Substantia nigra (tissue), 51 donors: ENCODE measurements at places on chromosomes 7 and 10.

- no peak for DNase-seq
These were observed 41.6 kb upstream of the GTF2IRD1 start for GRCh38 chr7:74412056-74412455.

DNA sequence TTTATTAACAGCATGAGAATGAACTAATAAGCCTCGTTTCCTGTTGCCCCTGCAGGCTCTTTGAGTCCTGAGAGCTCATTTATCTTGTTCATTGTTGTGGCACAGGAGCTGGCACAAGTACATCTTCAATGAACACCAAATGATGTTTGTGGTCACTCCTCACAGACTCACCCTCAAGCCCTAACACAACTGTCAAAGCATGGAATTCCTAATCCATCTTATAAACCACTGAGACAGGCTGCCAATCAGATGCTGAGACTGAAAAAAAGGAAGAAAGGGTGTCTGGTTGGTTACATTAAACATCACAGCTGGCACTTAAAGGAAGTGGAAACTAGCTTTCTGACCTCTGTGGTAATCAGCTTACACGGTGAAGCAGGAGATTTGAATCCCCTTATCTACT lies 7.7 kb upstream of the CCDC172 start:
- DNase-seq: no peak

- no peak for DNase-seq
These were observed 144.5 kb downstream of the RNF216 start for GRCh38 chr7:5636914-5637313.

DNA sequence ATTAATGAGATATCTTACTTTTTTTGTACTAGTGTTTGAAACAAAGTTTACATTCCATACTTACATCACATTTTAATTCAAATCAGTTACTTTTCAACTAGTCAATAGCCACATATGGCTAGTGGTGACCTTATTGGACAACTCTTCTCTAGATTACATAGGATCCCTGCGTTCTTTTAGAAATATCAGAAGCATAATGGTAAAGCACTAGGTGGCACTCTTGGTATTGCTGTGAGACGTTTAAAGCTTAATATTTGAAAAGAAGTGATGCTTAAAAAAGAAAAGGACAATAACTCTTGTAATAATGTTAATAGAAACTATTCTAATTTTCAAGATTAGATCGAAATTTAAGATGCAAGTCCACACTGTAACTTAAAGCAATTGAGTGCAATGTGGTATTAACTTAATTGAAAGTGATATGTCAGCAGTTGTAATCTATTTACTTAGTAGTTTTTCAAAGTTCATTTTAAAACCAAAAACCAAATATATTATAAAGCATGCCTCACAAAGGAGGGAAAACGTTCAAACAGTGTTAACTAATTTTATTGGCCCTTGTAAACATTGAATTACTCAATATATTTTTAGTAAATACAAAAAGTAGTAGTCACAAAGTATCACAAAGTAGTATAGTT lies 339.1 kb downstream of the ATRNL1 start:
- no peak for DNase-seq

- no peak for DNase-seq
These were observed 30.6 kb downstream of the COL28A1 start for GRCh38 chr7:7504910-7505704.

GRCh38 chr10:60896810-60897209 lies 47.2 kb downstream of the RHOBTB1 start:
- DNase-seq: no peak

GRCh38 chr10:114683593-114683992 lies 25.5 kb upstream of the ABLIM1 start:
- no peak for DNase-seq

- no peak for DNase-seq
These were observed 33.5 kb upstream of the SLC26A3 start for GRCh38 chr7:107836237-107837144.

DNA sequence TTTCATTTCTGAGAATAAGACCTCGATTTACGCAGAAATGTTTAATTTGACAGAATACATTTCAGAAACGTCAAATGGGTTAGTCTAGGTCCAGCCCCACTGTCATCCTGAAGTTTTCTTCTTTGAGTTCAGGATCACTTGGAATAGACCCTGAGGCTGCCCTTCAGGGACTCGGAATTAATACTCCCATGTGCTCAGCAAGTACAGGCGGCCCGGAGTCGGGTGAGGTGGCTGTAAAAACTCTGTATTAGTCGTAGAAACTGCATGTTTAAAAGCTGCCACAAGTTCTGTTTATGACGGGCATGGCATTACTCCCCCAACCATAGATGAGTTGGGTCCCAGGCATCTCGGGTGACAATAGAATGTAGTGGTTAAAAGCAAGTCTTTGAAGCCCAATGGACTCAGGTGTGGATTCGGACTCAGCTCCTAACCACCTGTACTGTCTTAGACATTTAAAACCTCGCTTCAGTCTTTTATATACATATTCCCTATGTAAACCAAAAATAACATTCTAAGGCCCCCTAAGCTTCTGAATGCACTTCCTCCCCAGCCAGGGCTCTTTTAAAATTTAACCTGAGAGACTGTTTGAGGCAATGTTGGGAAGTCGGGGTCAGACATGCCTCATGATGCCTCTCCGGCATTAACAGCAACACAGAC lies 216.3 kb downstream of the ADARB2 start:
- DNase-seq: no peak

GRCh38 chr10:43971306-43971705 lies 322.6 kb upstream of the ZNF32 start:
- no peak for DNase-seq

- DNase-seq: no peak
These were observed at the start of gene PALD1 for GRCh38 chr10:70478191-70479164. Gene PALD1, plus strand, starts transcription at chr10:70478767. Its CDS starts 47,185 bp downstream, at chr10:70525952.

- DNase-seq: no peak
These were observed 159.9 kb upstream of the RNF32 start for GRCh38 chr7:156480671-156481070.

DNA sequence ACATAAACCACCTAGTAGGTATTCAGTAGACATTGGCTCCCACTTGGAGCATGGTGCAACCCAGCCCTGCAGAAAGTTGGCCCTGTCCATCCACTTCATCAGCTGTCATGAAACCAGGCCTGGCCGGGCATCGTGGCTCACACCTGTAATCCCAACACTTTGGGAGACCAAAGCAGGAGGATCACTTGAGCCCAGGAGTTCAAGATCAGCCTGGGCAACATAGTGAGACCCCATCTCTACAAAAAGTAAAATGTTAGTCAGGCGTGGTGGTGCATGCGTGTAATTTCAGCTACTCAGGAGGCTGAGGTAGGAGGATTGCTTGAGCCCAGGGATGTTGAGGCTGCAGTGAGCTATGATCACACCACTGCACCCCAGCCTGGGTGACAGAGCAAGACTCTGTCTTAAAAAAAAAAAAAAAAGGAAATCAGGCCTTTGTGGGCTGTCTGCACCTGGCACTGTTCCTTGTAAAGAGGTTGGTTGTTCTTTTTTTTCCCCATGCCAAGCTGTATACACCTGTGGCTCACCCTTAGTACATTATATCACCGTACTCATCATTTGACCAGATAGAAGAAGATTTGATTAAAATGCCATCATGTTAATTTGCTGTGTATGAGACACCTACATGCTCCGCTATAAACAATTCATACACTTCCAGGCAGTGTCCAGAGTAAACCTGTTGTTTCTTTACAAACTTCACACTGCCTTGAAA lies 45.4 kb upstream of the GRID1 start:
- no peak for DNase-seq

GRCh38 chr7:155206318-155207020 lies 91.2 kb upstream of the INSIG1 start:
- DNase-seq: peak; percentile 56

DNA sequence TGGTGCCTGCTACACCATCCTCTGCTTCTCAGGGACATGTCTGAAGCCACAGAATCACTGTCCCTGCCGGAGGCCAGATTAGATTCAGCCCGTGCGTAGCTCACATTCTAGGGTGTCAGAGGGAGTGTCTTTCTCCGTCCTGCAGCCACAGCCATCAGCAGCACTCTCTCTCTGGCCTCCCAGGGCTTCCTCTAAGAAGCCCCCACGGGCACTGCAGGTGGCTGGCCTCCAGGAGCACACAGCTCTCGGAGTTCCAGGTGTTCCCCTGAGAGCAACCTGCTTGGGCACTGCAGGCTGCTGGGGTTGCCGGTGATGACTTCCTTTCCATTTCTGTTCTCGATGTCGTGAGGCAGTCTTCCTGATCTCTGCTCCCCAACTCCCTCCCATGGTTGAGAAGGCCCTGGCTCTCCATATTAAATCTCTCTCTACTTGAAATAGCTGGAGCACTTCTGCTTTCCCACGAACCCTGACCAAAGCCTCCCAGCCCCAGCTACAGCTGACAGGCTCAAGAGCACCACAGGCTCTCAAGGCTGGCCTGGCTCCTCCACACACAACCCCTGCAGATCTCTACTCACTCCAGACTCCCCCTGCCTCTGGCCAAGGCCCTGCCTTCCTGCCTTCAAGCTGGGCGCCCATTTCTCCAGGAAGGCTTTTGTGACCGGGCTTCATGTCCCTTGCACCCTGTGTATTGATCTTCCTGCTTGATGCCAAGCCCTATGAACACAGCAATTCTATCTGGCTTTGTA lies 49.0 kb upstream of the TMEM72 start:
- DNase-seq: no peak
